ENCODE measurements at places on chromosomes 3 and 15.
A peak's percentile ranks its signal among the peaks of the same experiment; 100 is the strongest.

DNA sequence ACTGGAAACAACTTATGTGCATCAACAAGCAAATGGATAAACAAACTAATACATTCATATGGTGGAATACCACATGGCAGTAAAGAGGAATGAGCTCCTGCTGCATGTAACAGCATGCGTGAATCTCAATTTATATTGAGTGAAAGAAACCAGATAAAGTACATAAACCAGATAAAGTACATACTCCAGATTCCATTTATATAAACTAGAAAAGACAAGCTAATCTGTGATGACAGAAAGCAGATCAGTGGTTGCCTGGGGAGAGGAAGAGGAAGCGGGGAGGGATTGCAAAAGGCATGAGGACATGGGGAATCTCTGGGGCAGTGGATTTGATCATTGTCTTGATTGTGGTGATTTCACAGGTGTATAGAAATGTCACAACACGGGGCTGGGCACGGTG lies 34.2 kb downstream of the LIMD1 start:
- no peak for DNase-seq

DNA sequence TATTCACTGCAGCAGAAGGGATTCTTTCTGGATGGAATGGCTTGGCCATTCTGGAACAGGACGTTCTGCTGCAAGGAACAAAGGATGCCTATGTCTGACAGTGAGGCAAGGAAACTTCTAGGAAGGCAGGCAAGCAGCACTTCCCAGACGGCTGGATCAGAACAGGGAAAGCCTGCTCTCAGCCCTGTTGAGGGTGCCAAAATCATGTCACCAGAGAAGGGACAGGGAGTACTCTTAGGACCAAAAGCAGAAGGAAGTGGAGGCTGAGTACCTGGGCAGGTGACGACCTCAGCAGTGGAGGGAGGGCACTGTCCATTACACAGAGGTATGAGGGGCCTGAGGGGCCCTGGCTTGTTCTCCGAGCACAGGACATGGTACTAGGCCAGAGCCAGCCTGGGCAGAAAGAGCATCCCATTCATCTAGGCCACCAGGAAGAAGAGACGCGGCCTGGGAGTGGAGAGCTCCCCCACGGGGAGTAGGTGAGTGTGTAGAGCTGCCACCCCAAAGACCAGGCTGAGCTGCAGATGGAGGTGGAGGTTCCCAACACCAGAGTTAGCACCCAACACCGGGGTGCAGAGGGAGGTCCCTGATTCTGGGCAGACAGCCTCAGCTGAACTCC lies 9.6 kb downstream of the KLF15 start:
- no peak for DNase-seq

- DNase-seq, result no peak
These were observed 50.4 kb downstream of the IDH2 start for GRCh38 chr15:90051874-90052273.

GRCh38 chr15:63240109-63240508 lies 37.3 kb upstream of the APH1B start:
- no peak for DNase-seq

DNA sequence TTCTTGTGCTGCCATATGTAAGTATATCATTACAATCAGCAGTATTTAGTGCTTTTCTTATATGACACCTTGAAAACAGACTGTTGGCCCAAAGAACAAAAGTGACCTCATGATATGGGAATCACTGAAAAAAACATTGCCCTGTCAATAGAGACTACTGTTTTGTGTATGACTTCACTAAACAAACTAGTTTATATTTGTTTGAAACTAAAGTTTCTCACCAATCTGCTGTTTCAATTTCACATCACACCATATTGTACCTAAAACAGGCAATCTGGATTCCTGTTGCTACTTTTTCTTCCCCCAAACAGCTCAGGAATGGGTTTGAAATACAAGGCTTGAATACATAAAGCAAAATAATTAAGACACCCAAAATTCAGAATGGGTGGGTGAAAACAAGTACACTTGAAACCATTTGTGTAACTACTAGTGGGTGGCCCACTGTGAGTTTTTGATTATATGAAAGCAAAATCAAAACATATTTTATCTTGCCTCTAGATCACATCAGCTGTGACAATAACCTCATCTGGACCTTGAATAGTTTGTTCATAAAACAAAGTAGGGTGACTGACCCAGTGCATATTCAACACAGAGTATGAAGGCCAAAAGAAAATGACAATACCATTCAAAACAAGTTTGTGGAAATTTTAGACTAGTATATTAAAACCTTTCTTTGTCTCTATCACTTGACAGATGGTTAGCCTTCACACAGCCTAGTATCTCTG lies 5.9 kb downstream of the ZBTB20 start:
- no peak for DNase-seq

DNA sequence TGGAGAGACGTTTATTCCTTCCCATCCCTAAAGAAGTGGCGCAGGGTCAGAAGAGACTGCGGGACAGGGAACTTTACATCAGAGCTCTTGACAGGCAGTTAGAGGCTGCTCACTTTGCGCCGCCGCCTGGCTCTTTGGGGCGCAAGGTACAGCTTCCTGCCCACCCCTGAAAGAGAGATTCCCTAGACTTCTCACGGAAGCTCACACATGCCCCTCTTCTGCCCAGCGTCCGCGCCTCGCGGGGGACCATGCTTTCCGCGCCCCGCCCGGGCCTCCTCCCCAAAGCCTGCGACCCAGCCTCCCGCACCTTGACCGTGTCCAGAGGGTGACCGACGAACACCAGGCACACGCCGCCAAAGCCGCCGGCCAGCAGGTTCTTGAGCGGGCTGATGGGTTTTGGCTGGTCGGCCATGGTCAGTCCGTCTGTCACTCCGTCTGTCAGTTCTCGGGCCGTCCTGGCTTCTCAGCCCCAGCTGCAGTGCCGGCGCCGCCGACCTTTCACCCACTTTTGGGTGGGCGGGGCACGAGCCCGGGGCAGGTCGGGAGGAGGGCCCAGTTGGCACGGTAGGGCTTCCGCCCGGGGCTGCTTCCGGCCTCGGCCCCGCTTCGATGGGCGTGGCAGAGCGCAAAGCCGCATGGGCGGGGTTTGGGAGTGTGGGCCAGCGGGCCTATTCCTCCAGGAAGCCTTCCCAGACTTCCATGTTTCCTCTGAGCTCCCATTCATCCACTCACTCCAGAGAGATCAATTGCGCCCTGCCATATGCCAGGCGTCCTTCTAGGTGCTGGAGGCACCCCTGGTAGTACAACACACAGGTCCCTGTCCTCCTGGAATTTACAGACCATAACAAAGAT lies at the start of gene SLC25A20:
Gene SLC25A20, minus strand, starts transcription at position 500 of the 852 bp plus-strand sequence. Its CDS starts 88 bp downstream, at position 412.
- peak; percentile 82 for DNase-seq

DNA sequence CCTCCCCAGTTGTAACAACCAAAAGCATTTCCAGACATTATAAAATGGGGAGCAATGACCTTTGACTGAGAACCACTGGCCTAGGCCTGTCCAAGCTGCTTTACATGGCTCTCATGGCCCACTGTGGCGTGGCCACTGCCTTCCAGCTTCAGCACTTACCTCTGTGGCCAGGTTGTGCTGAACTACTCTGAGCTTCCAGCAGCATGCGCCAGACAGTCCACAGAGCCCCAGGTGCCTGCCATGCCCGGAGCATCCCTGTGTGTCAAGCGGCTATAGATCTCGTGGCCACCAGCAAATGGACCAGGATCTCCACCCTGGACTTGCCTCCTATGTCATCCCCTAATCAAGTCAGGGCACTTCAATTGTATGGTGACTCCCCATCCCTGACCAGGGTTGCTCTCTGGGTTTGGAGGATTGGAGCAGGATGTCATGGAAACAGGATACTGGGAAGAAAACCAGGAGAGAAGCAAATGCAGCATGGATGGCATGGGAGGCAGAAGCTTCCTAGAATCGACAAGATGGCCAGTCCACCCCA lies 199.7 kb downstream of the UACA start:
- no peak for DNase-seq

DNA sequence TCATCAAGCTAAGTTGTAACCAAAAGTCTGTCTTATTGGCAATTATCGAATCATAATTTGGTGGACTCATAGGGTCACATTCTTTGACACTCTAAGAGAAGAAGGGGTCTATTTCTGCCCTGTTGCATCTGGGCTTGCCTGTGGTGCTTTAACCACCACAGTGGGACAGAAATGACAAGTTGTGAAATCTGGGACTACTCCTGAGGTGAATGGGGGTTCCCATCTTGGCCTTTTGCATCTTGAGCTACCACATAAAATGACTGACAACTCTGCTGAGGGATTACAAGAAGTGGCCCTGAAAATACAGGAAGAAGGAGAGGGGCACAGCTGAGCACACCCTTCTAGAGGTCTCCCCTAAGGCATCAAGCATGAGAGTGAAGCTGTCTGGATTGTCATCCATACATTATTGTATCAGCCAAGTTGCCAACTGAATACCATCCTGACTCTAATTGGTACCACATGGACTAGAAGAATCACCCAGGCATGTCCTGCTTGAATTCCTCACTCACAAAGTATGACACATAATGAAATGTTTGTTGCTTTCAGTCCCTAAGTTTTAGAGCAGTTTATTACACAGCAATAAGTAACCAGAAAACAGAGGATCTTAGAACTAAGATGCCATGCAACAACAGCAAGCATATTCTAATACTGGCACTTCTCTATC lies 306.5 kb downstream of the ROBO1 start:
- DNase-seq, result no peak

- DNase-seq, result no peak
These were observed 106.5 kb upstream of the SATB1 start for GRCh38 chr3:18531662-18532061.

DNA sequence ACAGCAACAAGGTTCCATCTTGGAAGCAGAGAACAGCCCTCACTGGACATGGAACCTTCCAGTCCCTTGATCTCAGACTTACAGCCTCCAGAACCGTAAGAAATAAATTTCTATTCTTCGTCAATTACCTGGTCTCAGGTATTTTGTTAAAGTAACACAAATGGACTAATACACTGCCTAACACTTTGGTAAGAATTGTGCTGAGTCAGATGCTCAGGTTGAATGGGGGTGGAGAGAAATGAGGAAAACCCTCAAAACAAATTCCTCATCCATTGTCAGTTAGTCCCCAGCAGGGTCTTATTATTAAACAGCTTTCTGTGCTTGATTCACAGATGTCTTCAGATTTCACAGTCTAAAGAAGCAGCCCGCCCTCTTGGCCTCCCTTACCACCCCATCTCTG lies 306.2 kb upstream of the SLCO3A1 start:
- no peak for DNase-seq

- DNase-seq, result no peak
These were observed 40.2 kb upstream of the CLRN1 start for GRCh38 chr3:151012753-151013152.

GRCh38 chr3:197520311-197521276 lies 35.2 kb downstream of the BDH1 start:
- no peak for DNase-seq

- DNase-seq, result no peak
These were observed 349.4 kb downstream of the CLSTN2 start for GRCh38 chr3:140284372-140284771.

GRCh38 chr3:126963261-126964190 lies 19.4 kb upstream of the PLXNA1 start:
- DNase-seq, result no peak

DNA sequence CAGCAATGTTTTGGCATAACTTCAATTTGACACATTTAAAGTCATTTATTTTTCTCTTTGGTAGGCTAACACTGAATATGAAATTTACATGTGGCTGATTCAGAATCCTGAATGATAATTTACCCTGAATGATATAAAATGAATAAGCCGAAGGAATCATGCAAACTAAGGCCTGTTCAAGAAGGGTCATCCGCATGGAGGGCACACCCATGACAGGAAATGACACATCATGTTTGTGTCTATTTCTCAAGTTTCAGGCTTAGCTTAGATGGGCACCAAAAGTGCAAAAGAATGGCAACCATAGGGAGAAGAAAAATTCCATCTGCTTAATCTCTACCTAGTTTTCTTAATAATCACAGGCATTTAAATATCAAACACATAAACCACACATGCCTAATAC lies 141.5 kb downstream of the DUT start:
- no peak for DNase-seq

GRCh38 chr3:25820366-25820765 lies 30.5 kb downstream of the OXSM start:
- DNase-seq, result no peak

DNA sequence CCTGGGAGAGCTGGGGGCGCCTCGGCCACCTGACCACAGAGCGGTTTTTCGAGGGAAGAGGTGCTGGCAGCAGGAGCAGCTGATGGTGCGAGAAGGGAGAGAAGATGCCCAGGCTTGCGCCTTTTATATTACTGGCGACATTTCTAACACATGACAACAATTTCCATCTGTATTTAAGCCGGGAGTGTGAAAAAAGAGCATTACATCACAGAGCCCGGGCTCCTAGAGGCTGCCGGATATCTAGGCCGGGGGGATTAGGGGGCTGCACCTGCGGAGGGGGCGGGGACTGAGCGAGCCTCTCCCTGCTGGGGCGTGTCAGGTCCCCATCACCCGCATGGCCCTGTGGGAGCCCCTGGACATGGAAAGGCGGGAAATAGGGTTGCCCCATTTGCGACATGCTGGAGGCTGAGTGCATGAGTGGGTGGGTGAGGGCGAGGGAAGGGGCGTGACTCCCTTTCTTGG lies 440.7 kb downstream of the MAGI1 start:
- no peak for DNase-seq

DNA sequence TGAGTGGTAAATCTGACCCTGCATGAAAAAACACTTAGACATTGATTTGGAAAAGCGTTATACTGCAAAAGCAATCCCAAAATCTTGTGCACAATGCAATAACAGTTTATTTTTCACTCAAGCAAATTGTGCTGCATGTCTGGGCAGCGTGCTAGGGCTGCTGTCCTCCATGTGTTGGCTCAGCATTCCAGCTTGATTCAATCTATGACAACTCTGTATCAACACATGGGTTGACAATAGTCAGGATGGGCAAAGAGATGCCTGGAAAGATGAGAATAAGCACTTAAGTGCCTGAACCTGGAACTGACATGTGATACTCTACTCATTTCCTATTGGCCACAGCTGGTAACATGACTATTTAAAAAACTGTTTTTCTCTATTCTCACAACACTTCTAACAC lies 51.8 kb downstream of the DUT start:
- no peak for DNase-seq

DNA sequence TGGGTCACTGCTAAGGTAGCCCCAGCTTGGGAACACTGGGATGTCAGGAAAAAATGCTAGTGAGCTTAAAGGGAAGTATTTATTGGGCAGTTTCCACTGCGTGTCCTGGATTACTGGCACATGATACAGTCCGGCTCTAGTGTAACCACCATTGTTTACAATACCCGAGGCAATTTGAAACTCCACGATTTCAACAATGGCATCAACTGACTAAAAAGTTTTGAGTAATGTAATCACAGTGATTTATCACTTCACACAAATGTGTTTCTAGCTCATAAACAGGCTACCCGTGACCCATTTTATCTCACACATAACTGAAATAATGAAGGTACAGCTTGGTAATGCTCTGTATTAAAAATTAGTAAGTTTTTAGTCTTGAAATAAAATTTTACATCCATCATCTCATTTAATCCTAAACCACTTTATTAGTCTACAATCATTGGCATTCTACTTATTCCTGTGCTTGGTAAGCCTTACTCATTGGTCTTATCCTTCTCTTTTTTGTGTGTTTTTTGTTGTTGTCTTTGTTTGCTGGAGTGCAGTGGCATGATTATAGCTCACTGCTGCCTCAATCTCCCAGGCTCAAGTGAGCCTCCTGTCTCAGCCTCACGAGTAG lies 7.6 kb downstream of the ZMAT3 start:
- no peak for DNase-seq
